ENCODE measurements at places on chromosomes 4 and X.

DNA sequence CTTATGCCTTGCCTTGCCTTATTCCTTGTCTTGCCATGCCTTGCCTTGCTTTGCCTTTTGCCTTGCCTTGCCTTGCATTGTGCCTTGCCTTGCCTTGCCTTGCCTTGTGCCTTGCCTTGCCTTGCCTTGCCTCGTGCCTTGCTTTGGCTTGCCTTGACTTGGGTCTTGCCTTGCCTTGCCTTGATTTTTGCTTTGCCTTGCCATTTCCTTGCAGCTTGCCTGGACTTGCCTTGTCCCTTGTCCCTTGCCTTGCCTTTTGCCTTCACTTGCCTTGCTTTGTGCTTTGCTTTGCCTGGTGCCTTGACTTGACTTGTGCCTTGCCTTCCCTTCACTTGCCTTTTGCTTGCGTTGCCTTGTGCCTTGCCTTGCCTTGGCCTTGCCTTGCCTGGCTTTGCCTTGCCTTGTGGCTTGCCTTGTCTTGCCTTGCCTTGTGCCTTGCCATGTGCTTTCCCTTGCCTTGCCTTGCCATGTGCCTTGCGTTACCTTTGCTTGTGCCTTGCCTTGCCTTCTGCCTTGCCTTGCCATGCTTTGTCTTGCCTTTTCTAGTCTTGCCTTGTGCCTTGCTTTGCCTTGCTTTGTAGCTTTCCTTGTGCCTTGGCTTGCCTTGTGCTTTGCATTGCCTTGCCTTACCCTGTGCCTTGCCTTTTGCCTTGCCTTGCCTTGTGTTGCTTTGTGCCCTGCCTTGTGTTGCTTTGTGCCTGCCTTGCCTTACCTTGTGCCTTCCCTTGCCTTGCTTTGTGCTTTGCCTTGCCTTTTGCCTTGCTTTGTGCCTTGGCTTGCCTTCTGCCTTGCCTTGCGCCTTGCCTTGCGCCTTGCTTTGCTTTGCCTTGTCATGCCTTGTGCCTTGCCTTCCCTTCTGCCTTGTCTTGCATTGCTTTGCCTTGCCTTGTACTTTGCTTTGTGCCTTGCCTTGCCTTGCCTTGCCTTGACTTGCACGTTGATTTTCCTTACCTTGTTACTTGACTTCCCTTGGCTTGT lies 92.8 kb downstream of the TAB3 start:
- DNase-seq = no peak

DNA sequence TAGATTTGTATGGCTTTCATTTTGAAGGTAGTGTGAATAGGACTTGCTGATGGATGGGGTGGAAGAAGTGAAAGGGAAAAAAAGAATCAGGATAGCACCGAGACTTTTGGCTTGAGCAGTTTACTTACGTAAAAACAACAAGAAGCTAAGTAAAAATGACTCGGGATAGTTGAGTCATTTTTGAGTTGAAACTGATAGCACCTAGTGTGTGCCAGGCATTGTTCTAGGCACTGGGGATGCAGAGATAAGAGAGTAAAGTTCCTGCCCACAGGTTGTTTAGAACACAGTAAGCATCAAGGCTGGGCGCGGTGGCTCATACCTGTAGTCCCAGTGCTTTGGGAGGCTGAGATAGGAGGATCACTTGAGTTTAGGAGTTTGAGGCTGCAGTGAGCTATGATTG lies 34.7 kb downstream of the ADD1 start:
- DNase-seq = no peak

GRCh38 chrX:44244008-44244407 lies 99.5 kb downstream of the EFHC2 start:
- DNase-seq = peak; percentile 6

GRCh38 chr4:3013839-3014350 lies 50.5 kb downstream of the GRK4 start:
- no peak for DNase-seq

- DNase-seq = no peak
Measured at GRCh38 chr4:82748810-82749470, 49.7 kb downstream of the SCD5 start.

- DNase-seq = no peak
Measured at GRCh38 chr4:6956434-6957147, 47.0 kb downstream of the TBC1D14 start.

DNA sequence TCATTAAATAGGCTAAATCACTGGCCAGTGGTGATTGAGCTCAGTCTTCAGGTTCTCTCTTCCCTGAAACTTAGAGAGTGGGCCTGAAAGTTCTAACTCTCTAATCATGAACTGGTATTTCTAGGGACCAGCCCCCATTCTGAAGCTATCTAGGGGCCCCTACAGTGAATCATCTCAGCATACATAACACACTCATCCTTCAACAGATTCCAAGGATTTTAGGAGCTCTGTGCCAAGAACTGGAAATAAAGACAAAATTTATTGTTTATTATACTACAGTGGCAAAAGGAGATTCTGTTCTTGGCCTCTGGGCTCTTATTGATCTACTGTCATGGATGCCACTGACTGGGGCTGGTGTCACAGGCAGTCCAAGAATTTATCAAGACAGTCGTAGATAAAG lies 263.8 kb upstream of the IGFBP7 start:
- DNase-seq = no peak

DNA sequence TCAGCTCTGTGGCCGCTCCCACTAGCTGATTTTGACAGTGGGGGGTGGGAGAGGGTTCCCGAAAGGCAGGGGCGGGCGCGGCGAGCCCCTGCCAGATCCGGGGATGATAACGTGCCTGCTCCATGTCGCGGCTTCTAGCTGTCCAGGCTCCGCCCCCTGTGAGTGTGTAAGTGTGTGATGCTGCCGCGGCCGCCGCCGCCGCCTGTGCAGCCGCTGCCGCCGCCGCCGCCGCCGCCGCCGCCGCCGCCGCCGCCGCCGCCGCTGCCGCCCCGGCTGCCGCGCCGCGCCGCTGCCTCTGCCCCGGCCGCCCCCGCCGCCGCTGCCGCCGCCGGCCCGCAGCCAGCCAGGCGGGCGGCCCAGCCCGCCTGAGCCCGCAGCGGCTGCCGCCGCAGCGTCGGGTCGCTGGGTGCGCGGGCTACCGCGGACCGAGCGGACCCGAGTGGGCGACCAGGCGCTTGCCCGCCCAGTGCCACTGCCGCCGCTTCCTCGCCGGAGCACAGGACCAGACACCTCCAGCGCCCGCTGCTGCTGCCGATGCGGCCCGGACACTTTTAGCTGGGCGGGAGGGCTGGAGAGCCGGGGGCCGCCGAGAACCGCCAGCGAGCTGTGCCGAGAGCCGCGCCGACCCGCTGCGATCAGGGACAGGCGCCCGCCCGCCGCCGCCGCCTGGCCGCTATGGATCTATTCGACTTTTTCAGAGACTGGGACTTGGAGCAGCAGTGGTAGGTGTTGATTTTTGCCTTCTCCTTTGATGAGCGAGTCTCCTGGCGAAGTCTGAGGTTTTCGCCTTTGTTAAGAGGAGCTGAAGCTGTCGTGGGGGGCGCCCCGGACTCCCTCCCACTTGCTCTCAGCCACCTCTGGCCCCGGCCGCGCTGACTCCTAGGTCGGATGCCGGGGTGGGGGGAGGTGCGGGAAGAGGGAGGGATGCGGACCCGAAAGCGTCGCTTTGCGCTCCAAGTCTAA lies at the start of gene AFF2:
Gene AFF2, plus strand, starts transcription at position 195 of the 963 bp plus-strand sequence. Its CDS starts 481 bp downstream, at position 676.
- DNase-seq = peak; percentile 54

DNA sequence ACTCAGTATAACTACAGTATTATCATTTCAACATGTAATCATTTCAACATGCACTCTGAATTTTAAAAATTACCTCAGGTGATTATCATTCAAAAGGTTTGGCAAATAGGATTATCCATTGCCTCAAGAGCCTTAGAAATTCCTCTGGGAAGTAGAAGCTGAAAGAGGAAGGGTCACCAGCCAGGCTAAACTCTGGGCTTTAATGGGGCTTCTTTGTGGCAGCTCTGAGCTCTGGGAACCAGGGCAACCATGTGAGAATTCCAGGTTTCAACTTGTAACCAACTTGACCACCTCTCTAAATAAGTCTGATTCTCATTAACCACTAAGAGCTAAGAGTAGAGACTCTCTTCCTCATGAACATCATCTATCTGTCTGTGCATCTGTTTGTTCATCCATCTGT lies 117.2 kb upstream of the MED14 start:
- DNase-seq = no peak

DNA sequence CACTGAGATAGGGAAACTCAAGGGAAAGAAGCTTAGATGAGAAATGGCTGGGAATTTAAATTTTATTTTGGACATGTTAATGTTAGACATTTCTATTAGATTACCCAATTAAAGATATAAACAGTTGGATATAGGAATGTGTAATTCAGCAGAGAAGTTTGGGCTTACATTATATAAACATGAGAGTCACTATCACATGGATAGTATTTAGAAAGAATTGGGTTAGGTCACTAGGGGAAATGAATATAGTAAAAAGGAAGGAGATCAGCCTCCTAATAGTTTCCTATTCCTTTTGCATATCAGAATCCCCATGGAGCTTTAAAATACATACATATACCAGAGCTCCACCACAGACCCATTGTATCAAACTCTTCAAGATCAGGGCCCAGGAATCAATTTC lies 19.6 kb upstream of the CXCL5 start:
- DNase-seq = no peak

DNA sequence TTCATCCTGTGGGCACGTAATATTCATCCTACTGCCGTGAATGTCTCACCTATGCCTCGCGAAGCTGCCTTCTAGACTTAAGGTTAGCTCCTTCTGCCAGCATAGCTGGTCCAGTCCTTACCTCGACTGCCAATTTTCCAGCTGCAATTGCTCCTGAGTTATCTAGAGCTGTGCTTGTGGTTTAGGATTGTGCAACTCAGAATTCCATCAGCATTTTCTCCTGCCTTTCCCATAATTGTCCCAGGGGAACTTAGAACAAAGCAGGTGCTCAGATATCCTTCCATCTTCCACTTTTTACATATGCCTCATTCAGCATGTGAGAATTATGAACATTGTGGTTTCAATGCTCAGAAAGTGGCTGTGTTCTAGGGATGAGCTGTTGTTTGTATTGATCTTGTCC lies 131.4 kb upstream of the ADGRL3 start:
- no peak for DNase-seq

DNA sequence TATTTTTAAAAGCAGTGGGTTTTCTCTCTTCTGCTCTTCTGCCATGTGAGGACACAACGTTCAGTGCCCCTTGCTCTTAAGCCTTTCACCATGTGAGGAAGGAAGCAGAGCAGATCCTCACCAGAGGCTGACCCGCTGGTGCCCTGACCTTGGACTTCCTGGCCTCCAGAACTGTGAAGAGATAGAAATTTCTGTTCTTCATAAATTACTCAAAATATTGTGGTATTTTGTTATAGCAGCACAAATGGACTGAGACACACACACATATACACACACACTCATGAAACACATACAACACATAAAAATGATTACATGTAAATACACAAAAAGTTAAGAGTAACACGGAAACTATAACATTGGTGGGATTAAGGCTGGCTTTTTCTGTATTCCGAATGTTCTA lies 244.8 kb upstream of the NOCT start:
- DNase-seq = no peak

GRCh38 chr4:121824950-121825349 lies 1.3 kb upstream of the CCNA2 start:
- DNase-seq = no peak

DNA sequence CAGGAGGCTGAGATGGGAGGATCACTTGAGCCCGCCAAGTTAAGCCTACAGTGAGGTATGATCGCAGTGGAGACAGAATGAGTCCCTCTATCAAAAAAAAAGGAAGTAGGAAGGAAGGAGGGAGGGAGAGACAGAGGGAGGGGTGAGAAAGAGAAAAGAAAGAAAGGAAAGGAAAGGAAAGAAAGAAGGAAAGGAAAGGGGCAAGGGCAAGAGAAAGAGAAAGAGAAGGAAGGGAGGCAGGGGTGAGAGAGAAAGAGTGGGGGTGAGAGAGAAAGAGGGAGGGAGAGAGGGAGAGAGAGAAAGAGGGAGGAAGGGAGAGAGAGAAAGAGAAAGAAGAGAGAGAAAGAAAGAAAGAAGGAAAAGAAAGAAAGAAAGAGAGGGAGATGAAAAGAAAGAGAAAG lies 13.2 kb downstream of the ELF2 start:
- DNase-seq = no peak

DNA sequence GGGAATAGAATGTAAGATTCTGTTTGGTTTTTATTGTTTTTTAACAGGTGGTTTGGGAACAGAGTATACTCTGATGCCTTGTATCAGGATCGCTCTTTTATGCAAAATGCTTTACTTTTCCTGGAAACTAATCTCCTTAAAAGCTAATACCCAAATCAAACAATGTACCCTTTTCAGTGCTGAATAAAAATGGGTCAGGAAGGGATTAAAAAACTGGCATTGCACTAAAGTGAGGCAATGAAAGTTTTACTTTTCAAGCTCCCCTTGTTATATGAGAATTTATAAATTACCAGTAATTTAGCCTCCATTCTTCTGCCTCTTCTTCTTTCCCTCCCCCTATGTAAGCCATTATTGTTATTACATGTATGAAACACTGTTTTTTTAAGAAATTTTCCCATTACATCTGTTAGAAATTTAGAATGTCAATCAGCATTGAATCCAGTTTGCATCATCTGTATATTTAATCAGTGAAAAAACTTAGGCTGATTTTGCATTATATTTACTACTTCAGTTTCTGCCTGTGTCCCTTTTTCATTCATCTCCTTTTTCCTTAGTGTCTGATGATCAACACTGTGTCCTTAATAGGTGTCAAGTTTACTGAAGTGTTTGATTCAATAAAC lies 89.7 kb upstream of the NPNT start:
- no peak for DNase-seq

DNA sequence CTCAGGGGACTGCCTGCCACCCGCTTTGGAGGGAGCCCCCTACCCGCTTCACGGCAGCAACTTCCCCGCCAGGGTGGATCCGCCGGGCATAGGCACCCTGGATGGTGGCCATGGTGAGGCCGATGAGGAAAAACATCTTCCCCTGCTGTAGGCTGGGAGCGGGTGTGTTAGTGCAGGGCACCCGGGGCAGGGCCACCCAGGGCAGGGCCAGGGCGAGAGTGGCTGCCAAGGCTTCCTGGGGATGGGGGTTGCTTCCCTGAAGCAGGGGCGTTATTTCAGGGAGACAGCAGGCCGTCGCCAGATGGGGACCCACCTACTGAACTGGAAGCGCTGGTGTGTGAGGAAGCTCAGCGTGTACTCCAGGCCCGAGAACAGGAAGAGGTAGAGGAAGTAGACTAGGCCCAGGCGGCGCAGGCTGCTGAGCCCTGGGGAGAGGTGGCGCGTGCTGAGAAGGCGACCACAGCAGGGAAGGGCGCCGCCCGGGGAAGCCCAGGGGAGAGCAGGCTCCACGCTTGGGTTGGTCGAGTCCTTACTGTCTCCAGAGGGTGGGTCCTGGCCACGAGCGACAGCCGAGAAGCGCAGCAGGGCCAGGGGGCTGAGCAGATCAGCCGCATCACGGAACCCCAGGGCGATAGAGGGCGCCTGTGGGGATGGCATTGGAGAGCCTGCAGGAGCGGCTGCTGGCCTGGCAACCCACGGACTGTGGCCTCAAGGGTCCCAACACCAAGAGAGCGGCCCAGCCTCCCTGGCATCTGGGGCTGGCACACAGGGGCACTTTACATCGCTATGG lies 31.5 kb downstream of the NOP14 start:
- DNase-seq = no peak

DNA sequence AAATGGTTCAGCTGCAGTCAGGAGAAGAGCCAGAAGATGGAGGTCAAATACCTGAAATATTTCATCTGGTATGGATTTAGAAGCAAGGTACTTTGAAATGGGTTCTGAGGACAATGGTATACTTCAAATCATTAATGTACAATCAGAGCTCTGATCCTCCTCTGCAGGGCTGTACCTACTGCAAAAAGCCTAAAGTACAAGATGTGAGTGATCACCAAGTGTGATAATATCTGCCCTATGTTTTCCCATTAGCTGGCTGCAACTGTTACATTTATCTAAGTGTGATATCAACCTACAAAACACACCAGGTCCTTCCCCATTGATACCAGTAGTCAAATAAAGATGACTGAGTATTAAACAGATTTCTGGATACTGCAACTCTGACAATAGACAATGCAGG lies 25.1 kb downstream of the HDX start:
- DNase-seq = no peak

GRCh38 chr4:99755223-99755944 lies 61.2 kb upstream of the DAPP1 start:
- no peak for DNase-seq

Data from SK-N-SH (cell line).